ENCODE measurements at places on chromosomes 6 and 20.

DNA sequence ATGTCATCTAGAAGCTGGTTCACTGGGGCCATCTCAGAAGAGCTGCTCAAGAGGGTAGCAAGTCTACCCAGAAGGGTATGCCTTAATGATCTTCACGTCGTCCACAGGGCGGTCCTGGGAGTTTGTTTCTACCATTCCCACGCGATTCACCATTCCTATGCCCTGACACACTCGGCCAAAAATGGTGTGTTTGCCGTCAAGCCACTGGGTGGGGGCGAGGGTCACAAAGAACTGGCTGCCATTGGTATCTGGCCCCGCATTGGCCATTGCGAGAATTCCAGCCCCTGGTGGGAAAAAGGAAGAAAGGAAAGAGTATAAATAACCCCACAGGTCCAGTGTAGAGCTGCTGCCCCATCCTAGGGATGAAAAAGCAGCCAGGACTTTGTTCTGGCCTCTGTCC is 16.5 kb upstream of the CPNE5 start:
- no peak for DNase-seq

DNA sequence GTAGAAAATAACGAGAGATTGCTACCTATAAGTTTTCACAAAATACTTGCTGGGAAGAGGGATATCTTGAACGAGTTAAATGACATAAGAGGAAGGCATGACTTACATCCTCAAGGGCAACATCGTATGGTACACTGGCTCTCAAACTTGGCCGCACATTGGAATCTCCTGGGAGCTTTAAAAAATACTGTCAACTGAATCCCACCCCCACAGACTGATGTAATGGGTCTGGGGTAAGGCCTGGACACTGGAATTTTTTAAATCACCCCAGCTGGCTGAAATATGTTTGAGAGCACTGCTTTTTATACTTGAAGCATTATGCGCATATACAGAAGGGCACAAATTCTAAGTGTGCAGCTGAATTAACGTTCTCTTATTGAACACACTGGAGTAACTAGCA is 8.0 kb upstream of the TSHZ2 start:
- DNase-seq = no peak

GRCh38 chr20:18380908-18381529 is 85.8 kb downstream of the DZANK1 start:
- no peak for DNase-seq

GRCh38 chr20:12049125-12049524 is 131.4 kb downstream of the BTBD3 start:
- no peak for DNase-seq

DNA sequence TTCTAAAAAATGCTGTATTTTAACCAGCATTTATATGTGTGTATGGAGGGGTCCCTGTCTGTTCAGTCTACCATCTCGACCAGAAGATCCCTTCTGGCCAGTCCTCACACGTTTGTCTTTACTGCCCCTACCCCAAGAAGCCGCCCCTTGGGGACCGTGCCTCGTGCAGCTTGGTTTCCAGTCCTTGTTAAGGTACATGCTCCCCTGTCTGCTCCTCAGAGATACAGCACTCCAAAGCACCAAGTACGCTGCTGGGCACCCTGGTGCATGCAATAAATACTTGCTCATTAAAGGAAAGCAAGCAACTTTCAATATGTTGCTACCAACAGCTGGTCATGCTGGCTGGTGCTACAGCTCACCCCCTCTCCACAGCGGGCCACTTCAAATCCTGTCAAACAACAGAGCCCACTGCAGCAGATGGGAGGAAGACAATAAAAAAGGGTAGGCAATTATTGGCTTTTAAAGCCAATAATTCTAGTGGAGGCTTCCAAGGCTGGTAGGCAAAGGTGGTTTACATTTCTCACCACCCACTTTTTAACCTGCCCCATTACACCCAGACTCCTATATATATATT is 61.6 kb downstream of the PSMG4 start:
- DNase-seq = no peak

DNA sequence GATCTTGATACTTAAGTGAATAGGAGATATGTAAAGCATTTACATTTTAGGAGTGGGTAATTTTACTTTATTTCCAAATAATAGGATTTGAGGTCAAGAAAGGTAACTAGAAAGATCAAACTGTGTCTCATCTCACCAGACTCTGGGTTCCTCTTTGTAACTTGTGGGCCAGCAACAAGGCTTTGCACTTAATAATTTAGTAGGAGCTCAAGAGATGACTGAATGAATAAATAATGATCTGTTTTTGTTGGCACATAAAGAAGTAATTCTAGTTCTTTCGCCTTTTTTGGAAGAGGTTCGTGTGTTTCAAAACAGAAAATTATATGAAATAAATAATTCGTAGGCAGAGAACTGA is 67.4 kb upstream of the FABP7 start:
- DNase-seq = no peak

DNA sequence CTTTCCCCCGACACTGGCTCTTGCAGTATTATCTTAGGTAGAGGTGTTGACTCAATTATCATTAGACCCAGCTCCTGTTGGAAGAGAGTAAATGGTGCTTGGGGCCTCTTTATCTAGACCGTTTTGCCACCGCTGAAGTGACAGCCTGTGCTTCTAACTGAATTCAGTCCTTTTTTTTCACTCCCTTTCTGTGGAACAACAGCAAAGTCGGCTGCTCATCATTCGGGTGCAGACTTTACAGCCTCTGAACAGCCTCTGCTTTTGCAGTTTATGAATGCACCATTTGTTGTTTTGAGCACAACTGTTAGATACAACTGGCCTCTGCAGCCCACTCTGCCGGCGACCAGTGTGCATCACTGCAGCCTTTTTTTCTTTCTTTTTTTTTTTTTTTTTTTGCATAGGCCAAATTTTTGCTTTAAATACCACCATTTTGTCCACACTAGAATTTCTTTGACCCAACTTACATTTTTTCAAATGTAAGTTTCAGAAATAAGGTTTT is 35.8 kb downstream of the RREB1 start:
- no peak for DNase-seq

DNA sequence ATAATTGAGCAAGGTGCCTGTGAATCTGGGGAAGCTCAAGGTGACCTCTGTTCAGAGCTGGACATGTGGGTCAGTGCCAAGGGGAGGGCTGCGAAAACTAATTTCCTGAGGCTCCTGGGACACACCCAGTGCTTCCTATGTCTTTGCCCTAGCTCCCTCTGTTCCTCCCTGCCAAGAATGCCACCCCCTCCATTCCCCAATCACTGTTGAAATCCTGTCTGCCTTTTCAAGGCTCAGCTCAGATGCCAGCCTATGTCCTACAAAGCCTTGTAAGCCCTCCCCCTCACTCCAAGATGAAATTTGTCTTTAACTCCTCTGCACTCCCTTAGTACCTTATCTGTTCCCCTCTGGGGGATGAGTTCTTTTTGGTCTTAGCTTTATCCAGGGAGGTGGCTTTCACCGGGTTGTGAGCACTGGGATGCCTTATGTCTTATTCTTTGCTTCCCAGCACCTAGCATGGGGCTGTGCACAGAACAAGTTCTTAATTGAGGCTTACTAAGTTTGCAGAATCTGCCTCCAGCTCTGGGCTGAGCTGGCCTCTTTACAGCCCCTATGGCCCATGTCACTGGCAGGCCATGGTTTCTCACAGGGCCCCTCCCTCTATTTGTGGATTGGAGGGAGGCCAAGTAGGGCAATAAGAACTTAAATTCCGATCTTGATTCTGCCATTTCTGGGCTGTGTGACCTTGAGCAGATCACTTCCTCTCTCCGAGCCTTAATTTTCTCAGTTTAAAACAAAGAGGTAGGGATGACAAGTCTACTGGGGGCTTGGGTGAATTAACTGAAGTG is 51.5 kb upstream of the EPB41L1 start:
- DNase-seq = no peak

GRCh38 chr6:36612101-36612625 is 18.0 kb downstream of the SRSF3 start:
- no peak for DNase-seq

- DNase-seq = peak; percentile 4
These were observed 71.4 kb upstream of the TCF21 start for GRCh38 chr6:133817460-133818047.

DNA sequence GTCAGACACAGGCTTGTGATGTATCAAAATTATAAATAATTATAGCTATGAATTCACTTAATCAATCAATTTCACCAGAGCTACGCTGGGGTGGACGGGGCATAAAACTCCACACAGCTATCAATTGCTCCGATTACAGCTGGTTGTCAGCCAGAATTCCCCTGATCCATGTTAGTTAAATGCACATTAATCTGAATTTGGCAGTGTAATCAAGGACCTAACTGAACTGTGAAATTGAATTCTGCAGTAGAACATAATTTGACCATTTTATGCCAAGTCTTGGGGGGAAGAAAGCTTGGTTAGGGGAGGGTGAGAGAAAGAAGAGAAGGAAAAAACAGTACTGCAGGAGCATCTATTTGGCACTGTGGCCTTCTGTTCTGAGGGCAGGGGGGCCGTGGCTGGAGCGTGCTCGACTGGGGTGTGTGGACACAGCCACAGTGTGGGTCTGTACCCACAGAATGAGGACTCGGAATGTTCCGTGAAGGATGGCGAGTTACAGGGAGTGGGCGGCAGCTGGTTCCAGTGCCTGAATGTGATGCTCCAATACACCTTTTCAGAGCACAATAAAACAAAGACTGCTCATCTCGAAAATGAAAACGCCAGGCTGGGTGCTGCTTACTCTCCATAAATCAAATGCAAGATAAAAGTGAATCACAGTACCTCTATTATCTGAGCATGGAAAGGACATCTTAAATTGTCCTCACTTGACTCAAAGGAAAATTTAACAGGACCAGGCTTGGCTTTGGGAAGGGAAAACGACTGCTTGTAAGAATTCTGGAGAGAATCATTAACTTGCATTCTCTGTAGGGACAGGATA is 59.2 kb downstream of the LAMP5 start:
- DNase-seq = no peak

GRCh38 chr6:143335865-143336264 is 114.6 kb downstream of the ADAT2 start:
- no peak for DNase-seq

GRCh38 chr20:53844259-53844658 is 226.1 kb downstream of the BCAS1 start:
- DNase-seq = no peak

GRCh38 chr6:170376386-170377043 is 70.0 kb downstream of the FAM120B start:
- no peak for DNase-seq

- no peak for DNase-seq
These were observed 685.2 kb upstream of the AGPAT4 start for GRCh38 chr6:161959072-161959471.

- DNase-seq = no peak
These were observed 129.0 kb upstream of the THEMIS start for GRCh38 chr6:128029826-128030225.

GRCh38 chr6:44327096-44327495 is 13.9 kb upstream of the AARS2 start:
- DNase-seq = no peak

GRCh38 chr6:18323935-18324705 is 59.8 kb upstream of the DEK start:
- DNase-seq = no peak

- no peak for DNase-seq
These were observed 9.8 kb downstream of the RIPOR3 start for GRCh38 chr20:50681359-50682064.

DNA sequence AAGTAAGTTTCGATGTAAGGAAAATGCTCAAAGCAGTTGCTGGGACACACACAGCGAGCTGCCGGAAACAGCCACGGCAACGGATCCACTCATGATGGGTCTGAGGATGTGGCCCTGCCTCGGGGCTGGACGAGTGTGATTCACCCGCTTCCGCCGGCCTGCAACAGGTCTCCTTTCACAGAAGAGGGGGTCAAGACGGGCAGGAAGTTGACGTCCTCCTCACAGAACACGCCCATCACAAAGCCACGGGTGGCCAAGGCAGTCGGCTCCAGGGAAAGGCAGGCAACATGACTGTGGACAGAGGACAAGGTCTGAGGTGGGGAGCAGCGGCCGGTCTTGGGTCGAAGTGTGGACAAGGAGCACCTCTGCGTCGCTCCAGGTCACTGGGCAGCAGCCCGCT is 29.9 kb upstream of the SMOC2 start:
- no peak for DNase-seq

- no peak for DNase-seq
These were observed 230.9 kb downstream of the CDC5L start for GRCh38 chr6:44618371-44618770.

GRCh38 chr20:12640251-12640650 is 368.5 kb upstream of the SPTLC3 start:
- DNase-seq = no peak

- DNase-seq = no peak
These were observed 133.9 kb upstream of the NEDD9 start for GRCh38 chr6:11366183-11366933.

- DNase-seq = no peak
These were observed 196.5 kb upstream of the ZNF217 start for GRCh38 chr20:53789989-53790675.

- no peak for DNase-seq
These were observed 124.8 kb downstream of the AHI1 start for GRCh38 chr6:135372758-135373157.

- DNase-seq = no peak
These were observed 27.4 kb downstream of the EPHA7 start for GRCh38 chr6:93391965-93392364.

DNA sequence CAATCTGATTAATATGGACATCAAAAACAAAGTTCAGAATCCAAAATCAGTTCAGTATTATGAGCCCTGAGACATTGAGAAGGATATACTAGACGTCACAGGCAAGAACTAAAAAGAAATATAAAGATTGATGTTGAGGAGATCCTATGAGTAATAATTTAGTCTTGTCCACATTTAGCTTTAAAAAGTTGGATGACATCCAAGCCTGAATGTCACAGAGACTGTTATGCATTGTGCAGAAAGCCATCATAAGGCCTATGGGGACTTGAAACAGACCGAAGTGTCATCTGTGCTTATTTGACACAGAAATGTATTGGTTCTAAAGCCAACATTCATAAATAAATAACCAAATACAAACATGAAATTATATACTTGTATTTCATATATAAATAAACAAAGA is 581.8 kb upstream of the MMS22L start:
- no peak for DNase-seq

GRCh38 chr6:96391776-96392360 is 129.7 kb upstream of the UFL1 start:
- DNase-seq = no peak

DNA sequence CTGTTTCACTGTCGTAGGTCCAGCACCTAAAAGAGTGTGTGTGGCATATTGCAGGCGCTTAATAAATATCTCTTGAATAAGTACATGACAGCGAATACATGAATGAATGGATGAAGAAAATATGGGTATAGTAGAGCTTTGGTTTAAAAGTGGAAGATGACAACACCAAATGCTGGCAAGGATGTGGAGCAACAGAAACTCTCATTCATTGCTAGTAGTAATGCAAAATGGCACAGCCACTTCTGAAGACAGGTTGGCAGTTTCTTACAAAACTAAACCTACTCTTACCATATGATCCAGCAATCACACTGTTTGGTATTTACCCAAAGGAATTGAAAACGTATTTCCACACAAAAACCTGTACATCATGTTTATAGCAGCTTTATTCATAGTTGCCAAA is 36.3 kb upstream of the ARFGEF2 start:
- DNase-seq = no peak

GRCh38 chr20:34300809-34301586 is 2.2 kb downstream of the AHCY start:
- DNase-seq = no peak

Measured in stimulated activated CD8-positive, alpha-beta memory T cell treated with anti-CD3 and anti-CD28 coated beads, Interleukin-7, amount 100 ng/mL, for 1 hour (primary cell).